HS-5 (cell line): ENCODE measurements at places on chromosomes 7 and 10.
A peak's percentile ranks its signal among the peaks of the same experiment; 100 is the strongest.

DNA sequence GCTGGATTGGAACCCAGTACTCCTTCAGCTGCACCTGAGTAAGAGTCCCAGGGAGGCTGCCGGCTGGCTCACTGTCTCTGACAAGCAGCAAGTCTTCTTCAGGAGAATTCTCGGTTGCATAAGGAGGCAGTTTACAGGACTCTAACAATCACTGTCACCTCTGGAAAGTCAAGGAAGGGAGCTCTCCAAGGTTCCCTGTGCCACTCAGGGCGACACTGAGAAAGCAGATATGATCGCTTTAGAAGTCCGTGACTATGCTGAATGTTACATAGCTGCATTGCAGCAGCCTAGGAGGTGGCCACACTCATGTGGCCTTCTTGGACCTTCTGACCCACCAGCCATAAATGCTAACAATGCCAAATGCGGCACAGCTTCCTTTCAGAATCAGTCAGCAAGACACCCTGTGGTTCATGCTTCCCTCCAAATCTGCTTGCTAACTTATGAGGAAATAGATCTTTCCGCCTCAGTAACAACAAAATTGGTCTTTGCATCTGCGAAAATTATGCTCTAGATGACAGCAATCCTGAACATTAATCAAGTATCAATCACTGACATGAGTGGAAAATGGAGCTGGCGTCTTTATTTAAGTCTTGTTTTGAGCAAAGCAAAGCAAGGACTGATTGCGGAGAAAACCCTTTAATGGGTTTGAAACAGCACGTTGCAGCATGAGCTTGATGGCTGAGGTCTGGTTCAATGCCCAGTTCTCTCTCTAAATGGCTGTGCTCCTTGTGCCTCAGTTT is 132.9 kb downstream of the ATXN7L1 start:
- DNase-seq = no peak

- DNase-seq = no peak
Observed at GRCh38 chr7:97007583-97007861, 2.2 kb downstream of the DLX6 start.

DNA sequence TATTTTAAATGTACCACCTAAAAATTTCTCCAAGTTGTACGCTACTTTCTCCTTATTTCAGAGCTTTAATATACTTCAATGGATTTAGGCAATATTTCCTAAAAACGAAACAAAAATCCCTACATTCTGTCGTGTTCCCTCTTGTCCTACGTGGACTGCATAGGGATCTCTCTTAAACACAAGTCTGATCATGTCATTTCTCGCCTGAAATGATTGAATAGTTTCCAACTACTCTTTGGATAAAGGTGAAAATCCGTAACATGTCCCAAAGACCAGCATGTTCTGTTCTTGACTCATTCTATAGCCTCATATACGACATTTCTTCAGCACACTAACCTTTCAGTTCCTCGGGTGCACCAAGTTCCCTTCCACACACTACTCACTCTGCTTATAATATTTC is 17.7 kb upstream of the TPK1 start:
- no peak for DNase-seq

DNA sequence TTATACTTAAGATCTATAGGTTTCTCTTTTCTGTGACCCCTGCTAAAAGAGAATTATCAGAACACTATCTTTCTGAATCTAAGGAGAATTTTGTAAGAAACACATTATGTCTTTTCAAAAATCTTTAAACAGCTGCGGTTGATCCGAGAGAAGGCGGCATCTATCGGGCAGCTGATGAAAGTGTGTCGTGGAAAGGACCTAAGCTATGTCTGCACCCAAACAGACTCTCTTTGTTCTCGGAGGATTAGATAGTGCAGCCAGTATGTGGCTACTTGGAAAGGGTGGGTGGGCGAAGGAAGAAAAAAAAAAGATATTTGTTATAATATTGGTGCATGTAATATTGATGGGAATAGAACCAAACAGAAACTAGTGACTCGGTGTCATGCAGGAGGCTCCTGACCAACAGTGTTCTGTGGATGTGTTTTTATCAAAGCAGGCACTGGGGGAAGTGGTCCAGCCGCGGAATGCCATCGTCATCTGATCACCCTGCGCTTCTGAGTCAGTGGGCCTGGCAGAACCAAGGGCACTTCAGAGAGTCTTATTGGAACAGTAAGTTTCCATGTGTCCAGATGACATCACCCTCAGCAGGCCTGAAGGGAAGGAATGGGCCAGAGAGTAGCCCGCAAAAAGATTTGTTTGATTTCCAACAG is 509.7 kb upstream of the AKR1E2 start:
- peak; percentile 30 for DNase-seq

GRCh38 chr10:113854761-113855588 is 514 bp downstream of the NHLRC2 start:
- DNase-seq = no peak

GRCh38 chr7:853366-854117 is 21.3 kb downstream of the SUN1 start:
- no peak for DNase-seq

GRCh38 chr10:110076559-110077318 is 69.0 kb downstream of the ADD3 start:
- peak; percentile 83 for DNase-seq

- DNase-seq = no peak
Observed at GRCh38 chr10:100775386-100775785, 30.0 kb downstream of the PAX2 start.

GRCh38 chr10:16952080-16952479 is 134.9 kb upstream of the RSU1 start:
- no peak for DNase-seq

GRCh38 chr10:71378336-71379117 is 18.2 kb upstream of the CDH23 start:
- DNase-seq = no peak

DNA sequence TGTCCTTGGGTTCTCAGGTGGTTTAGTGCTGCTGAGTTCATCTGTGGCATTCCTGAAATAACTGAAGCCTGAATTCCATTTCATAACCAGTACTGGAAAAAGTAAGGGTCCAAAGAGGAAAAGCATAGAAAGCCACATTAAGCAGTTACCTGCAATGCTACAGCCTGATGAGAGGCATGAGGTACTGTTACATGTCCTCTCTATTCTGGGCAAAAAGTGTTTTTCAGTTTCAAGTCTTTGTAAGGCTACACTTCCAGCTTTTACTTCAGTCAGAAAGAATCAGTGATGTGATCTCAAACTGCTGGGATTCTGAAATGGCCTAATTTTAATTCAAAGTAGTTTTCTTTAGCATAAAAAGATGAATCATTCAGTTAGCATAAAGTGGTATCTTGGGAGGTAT is 369.5 kb downstream of the PHF14 start:
- DNase-seq = no peak

- no peak for DNase-seq
Observed at GRCh38 chr7:143505838-143506237, 28.2 kb downstream of the TAS2R41 start.

- DNase-seq = no peak
Observed at GRCh38 chr10:48493083-48493871, 111.6 kb downstream of the ARHGAP22 start.

GRCh38 chr7:116805100-116805544 is 57.3 kb upstream of the CAPZA2 start:
- no peak for DNase-seq

DNA sequence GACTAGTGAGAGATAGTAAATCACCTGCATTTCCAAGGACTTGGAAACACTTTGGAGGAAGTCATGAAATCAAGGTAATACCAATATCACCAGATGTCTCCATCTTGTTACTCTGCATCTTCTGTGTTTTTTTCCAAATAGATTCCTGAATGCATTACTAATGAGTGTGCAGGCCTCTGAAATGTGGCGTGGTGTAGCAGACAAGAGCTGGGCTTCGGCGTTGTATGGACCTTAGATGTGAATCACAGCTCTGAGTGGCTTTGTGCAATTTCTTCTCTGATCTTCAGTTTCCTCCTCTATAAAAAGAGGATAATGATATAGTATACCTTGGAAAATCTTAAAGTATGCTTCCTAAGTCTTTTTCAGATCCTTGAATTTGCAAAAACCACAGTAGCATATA is 9.6 kb upstream of the MYPN start:
- DNase-seq = no peak

- DNase-seq = no peak
Observed at GRCh38 chr7:22154143-22154529, 202.8 kb downstream of the RAPGEF5 start.

DNA sequence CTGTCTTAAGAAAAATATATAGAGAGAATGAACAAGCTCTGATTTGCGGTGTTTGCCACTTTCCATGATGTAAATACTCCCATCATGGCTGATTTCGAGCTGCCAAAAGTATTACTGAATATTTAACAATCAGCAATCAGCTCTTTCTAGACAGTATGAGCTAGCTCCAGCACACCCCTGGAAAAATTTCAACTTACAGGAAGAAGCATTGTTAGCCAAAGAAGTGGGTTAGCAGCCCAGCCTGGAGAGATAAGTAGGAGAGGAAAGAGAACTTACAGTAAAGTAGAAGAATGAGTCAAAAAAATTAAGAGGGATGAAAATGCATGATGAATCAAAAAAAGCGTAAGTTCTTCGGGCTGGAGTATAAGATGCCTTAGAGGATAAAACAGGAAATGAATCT is 60.6 kb upstream of the ANK3 start:
- no peak for DNase-seq

DNA sequence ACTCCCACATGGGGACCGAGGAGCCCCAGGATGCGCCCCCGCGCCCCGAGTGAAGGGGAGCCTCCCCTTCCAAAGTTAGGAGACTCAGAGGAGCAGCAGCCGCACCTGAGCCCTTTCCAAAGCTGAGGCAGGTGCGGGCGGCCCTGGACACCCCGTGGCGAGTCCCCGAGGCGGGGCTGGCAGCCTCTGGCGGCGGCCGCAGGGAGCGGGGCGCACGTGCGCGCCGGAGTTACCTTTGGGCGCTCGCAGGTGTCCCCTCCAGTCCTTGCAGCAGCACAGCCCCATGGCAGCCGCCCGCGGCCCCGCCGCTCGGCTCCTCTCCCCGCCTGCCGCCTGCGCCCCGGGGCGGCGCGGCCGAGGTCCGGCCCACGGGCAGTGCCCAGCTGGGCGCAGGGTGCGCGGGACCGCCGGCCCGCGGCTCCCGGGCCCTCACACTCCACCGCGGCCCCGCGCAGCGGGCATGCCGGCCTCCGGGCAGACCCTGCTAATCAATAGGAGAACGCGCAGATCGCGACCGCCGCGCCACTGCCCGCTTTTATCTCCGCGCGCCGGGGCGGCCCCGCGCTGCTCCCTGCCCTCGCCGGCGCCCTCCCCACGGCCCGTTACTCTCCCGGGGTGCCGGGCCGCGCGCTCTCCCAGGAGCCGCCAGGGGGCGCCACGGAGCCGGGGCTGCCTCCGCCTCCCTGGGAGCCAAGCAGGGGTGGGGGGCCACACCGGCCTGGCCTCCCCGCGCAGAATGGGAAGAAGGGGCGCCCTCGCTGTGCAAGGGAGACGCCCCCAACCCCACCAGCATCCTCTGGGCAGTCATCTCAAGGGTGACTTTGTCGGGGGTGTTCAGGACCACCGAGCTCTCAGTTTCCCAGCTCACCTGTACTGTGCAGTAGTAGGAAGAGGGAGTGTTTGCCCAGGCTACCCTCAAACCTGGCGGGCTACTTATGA is 80.8 kb downstream of the ARHGAP22 start:
- DNase-seq = no peak

GRCh38 chr7:139993592-139993991 is 69.2 kb downstream of the PARP12 start:
- DNase-seq = no peak

DNA sequence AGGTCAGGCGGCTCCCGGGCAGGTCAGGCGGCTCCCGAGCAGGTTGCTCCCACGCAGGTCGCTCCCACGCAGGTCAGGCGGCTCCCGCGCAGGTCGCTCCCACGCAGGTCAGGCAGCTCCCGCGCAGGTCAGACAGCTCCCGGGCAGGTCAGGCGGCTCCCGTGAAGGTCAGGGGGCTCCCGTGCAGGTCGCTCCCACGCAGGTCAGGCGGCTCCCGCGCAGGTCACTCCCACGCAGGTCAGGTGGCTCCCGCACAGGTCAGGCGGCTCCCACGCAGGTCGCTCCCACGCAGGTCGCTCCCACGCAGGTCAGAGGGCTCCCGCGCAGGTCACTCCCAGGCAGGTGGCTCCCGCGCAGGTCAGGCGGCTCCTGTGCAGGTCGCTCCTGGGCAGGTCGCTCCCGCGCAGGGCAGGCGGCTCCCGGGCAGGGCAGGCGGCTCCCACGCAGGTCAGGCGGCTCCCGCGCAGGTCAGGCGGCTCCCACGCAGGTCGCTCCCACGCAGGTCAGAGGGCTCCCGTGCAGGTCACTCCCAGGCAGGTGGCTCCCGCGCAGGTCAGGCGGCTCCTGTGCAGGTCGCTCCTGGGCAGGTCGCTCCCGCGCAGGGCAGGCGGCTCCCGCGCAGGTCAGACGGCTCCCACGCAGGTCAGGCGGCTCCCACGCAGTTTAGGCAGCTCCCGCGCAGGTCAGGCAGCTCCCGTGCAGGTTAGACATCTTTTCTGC is 30.7 kb downstream of the PTPRN2 start:
- no peak for DNase-seq

- no peak for DNase-seq
Observed at GRCh38 chr7:123662293-123662692, 6.6 kb downstream of the LMOD2 start.

GRCh38 chr7:6256677-6257535 is 15.5 kb downstream of the CYTH3 start:
- no peak for DNase-seq

- no peak for DNase-seq
Observed at GRCh38 chr10:77074104-77074624, 563.4 kb downstream of the KCNMA1 start.

DNA sequence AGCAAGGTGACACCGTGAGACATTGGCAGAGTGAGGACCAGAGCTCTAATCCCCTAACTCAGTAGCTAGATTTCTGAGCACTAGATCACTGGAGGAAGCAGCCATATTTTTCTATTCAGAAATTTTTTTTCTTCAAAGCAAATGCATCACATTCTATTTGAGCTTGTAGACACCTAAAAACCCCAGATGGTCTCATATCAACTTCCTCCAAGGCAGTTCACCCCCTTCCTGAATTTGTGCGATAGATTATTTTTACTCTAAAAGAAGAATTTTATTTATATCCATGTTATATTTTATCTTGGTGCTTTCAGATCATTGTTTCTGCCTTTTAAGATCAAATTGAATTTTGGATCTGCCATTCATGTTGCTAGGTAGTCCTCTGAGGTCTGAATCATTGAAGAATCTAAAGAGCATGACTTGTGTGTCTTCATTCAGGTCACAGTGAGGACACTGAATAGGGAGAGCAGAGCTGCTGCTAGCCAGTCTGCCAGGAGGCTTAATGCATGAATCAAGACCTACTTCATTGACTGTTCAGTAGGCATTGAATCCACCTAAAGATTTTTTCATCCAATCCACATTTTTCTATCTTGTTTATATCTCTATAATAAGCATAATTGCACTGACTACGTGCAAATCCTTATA is 92.9 kb upstream of the LRRTM3 start:
- no peak for DNase-seq

DNA sequence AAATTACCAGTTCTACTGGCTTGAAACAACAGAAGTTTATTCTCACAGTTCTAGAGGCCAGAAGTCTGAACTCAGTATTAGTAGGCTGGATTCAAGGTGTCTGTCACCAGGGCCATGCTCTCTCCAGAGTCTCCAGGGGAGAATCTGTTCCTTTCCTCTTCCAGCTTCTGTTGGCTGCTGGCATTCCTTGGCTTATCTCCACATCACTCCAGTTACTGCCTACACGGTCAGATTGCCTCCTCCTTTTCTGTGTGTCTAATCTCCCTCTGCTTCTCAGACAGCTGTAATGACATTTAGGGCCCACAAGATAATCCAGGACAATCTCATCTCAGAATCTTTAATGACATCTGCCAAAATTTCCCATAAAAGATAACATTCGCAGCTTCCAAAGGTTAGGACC is 36.6 kb downstream of the MAPK8 start:
- no peak for DNase-seq
